ENCODE measurements at places on chromosomes 13 and 19. TPM values are rescaled to one million over a fixed set of nuclear protein-coding genes. Genes with fewer than 3 reads are reported as not detected.

LILRB4 gene
- total RNA-seq, result not detected

PSMD8 gene
- total RNA-seq, result 248 TPM

NLRP11 gene
- total RNA-seq, result not detected

LEUTX gene
- not detected for total RNA-seq

C13orf42 gene
- total RNA-seq, result not detected

GRK1 gene
- 0.08 TPM for total RNA-seq

XPO4 gene
- total RNA-seq, result 11.5 TPM

TYROBP gene
- not detected for total RNA-seq

CNMD gene
- total RNA-seq, result not detected

PNMA8B gene
- total RNA-seq, result not detected

KISS1R gene
- not detected for total RNA-seq

- no peak for DNase-seq
Observed at GRCh38 chr13:89746554-89746953, 1600.9 kb upstream of the MIR17HG start.

GRCh38 chr13:48528720-48529119 is 4.2 kb downstream of the RCBTB2 start:
- no peak for DNase-seq

DNA sequence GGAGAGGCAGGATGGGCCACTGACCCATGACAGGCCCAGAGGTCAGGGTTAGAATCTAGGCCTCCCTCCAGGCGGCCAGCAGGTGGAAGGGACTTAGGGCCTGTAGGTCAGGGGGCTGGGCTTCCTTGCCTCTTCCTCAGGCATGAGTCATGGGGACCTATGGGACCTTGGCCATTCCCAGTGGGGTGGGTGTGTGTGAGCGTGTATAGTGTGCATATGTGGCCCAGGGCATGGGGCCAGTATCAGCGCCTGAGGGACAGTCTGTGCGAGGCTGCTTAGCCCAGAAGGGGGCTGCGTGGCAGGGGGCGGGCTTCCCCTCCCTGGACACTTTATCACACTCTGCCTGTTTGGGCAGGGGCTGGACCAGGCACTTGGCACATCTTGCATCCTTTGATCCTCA is 13.3 kb downstream of the KCTD15 start:
- no peak for DNase-seq

GRCh38 chr19:45200568-45200967 is 22.0 kb downstream of the BLOC1S3 start:
- DNase-seq, result no peak

GRCh38 chr19:12836529-12836863 is 1.8 kb upstream of the MAST1 start:
- no peak for DNase-seq

- DNase-seq, result peak; percentile 54
Observed at GRCh38 chr13:30718661-30719524, 16.4 kb upstream of the ALOX5AP start.

GRCh38 chr13:43516401-43516833 is 270.4 kb downstream of the ENOX1 start:
- no peak for DNase-seq

DNA sequence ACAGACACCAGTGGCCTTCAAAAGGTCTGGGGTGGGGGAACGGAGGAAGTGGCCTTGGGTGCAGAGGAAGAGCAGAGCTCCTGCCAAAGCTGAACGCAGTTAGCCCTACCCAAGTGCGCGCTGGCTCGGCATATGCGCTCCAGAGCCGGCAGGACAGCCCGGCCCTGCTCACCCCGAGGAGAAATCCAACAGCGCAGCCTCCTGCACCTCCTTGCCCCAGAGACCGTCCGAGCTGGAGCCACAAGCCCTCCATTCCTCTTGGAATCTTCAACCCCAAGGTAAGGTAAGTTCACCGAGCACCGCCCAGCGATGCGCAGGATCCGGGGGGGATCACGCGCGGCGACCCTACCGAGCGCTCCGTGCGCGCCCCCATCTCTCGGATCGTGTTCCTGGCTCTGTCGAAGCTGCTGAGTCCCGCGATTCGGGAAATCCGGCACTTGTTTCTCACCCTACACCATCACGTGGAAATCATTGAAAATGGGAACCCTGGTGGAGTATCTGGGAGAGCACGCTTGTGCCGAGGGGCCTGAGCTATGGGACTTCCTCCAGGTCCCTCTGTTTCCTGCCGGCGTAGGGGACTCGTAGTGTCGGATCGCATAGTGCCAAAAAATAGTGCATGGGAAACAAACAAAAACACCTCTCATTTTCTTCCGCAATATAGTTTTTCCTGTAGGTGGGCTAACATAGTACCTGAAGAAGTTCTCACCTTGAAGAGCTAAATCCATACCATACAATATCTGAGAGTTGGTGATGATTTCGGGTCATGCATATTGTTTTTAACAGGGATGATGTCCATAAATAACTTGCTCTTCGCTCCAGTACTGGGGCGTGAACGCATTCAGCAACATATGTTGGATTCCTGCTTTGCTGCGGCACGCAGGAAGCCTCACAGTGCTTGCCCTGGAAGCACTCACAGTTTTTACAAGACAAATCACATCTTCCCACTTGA is 9.3 kb downstream of the PDX1 start:
- DNase-seq, result no peak

DNA sequence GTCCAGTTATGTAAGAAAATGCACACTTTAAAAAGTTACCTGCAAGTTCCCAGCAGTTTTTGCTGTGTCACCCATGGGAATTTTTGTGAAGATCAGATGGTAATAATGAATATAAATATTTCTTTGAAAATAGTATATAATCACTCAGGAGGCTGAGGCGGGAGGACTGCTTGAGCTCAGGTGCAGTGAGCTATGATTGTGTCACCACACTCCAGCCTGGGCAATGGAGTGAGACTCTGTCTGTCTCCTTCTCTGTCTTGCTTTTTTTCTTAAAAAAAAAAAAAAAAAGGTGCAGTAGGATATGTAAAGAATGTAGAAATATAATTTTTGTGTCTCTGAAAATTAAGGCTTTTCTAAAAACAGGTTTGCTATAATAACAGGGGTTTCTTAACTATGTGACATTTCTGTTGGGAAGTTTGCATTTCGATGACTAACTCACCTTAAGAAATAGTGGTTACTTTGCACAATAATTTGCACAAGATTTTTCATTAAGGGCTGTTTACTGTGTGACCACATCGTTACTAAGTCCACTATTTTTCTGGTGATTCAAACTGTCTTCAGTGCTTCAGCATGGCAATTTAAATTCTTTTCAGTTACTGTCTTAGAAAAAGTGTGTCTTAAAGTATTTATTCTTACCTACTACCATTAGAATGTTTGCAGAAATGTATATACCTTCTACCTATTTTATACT is 37.3 kb downstream of the DNAJC3 start:
- peak; percentile 18 for DNase-seq

- DNase-seq, result no peak
Observed at GRCh38 chr13:27120011-27120410, 51.6 kb downstream of the USP12 start.

GRCh38 chr19:3084943-3085342 is 9.2 kb upstream of the GNA11 start:
- no peak for DNase-seq

DNA sequence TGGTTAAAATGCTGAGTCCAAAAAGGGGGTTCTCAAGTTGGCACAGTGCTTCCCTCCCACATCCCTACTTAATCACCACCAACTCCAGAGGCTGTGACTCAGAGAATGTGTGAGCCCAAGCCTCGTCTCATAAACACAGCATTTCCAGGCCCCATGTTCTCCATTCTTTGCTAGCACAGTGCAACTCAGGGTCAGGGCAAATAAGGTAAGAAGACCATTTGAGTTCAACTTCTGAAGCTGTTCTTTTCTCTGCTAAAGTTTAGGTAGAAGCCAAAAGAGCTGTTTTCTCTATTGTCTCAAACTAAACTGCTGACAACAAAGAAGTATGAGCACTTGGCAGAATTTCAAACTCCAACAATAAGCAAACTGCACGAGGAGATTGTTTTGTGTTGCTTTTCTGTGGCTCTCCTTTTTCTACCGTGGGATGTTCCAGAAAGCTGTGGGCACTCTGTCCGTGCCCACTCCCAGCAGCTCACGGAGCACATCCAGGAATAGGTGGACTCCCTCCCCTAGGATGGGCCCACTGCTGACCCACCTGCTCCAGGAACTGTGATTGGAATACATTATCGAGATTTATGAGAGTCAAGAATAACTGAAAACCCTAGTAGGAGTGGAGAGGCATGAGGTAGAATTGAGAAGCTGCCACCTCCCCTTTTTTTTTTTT is 494.3 kb downstream of the COG6 start:
- DNase-seq, result peak; percentile 56

DNA sequence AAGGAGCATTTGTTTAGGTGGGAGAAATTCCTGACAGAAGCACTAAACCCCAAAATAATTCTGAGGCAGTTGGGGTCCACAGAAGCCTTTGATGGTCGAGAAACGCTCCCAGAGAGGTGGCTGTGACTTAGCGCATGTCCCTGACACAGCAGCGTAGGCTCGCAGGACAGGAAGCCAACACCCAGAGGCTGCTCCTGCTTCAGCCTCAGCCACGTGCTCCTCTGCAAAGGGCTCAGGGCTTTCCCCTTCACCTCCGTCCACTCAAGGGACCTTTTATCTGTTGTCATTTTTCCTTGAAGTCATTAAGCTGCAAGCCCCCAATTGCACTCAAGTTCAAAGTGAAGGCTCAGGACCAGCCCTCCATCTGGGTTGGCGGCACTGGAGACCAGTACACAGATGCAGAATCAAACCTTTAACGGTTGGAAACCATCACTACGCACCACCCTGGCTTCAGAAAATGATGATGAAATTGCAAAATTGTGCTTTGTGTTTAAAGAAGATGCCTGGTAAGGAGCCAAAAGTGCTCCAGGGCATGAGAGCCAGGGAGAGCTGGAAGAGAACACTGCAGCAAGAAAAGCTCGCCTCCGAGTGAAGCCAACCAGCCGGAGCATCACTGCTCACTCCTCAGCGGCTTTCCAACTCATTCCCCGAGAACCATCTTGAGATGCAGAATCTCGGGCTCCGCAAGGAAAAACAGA is 219.6 kb downstream of the RAP2A start:
- no peak for DNase-seq

- peak; percentile 43 for DNase-seq
Observed at GRCh38 chr13:111178402-111178801, 63.3 kb downstream of the ARHGEF7 start.

DNA sequence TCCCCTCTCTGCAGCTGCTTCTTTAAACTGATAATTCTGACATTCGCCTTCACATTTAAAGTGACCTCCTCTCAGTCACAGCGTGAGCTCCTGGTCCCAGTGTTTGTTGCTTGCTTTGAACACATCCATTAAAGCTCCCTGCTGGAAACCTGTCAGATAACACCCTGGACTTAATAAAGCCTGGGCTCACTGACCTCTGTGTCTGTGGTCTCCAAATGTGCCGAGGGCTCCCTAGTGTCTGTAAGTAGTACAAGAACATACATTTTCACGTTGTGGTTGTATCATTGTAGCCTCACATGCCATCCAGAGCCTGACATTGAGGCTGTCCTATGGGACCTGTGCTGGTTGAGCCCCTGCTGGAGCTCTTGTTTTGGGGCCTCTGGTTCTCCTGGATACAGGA is 2.6 kb upstream of the PSG4 start:
- no peak for DNase-seq

DNA sequence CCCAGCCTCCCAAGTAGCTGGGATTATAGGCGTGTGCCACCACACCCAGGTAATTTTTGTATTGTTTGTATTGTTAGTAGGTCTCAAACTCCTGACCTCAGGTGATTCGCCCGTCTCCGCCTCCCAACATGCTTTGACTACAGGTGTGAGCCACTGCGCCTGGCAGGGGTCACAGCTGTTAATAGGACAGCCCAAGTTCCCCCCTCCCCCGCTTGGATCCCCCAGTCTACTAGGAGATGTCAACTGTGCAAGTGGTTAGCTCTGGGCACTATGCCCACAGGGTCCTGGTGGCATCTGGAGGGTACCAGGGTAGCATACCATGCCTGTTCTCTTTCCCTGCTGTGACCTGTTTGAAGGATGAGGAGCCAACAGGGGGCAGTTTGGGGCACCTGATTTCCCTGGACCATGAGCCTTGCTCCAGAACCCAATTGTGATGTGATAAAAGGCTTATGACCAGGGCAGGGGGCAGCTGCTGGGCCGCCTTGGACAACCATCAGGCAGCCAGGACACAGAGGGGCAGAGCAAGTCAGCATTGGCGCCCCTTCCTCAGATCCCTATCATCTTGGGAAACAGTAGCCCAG is at the start of gene TSPAN16:
TSS of gene TSPAN16 (plus strand) at position 496 of the 581 bp plus-strand sequence. CDS start 138 bp downstream, outside the sequence.
- DNase-seq, result no peak

GRCh38 chr13:29964181-29964845 is 113.9 kb upstream of the UBL3 start:
- DNase-seq, result no peak

DNA sequence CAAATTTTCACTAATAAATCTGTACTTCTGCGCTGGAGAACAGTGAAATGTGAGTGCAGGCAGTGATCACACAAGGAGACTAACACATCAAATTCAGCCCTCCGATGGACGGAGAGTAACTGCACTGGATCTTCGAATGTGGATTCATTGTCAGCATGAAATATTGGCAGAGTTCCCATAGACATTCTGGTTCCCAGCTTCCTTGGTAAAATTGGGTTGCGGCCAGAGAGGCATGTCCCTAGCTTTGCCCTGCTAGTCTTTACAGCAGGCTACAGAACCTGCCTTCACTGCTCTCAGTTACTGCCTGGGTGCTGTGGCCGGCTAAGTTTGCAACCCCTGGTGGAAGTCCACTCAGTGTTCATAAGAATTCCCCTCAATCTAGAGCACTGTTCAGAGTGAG is 32.3 kb upstream of the UQCRFS1 start:
- no peak for DNase-seq

- DNase-seq, result no peak
Observed at GRCh38 chr13:66367356-66367755, 862.8 kb downstream of the PCDH9 start.

- DNase-seq, result peak; percentile 46
Observed at GRCh38 chr19:728011-728410, 19.3 kb downstream of the PALM start.

- DNase-seq, result no peak
Observed at GRCh38 chr19:38062959-38063761, 156.2 kb downstream of the SIPA1L3 start.

- no peak for DNase-seq
Observed at GRCh38 chr13:28489524-28489931, 5.4 kb downstream of the FLT1 start.

- DNase-seq, result no peak
Observed at GRCh38 chr13:56720841-56721240, 419.9 kb upstream of the PRR20A start.

DNA sequence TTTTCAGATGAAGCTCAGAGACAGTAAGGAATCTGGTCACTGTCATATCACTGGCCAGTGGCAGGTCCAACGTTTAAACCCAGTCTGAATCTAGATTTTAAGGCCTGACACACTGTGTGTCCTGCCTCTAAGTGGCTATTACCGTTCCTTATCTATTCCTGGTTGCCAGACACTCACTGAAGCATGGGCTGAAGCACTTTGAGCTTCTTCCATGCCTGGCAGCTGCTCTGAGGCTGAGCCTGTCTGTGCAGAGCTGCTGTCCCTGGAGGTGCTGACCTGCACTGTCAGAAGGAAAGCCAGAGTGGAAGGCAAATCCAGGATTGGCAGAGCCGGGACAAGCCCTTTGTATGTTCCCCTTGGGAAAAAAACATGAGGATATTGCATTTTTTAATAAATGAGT is 109.2 kb upstream of the SLC7A1 start:
- DNase-seq, result no peak

- no peak for DNase-seq
Observed at GRCh38 chr19:30093966-30094755, 152.1 kb downstream of the URI1 start.

Data from SJSA1 (cell line).